G401 (cell line): ENCODE measurements at places on chromosomes 7 and 10. TPM values are rescaled to one million over a fixed set of nuclear protein-coding genes. Genes with fewer than 3 reads are reported as not detected.

CPSF4 gene
- 57.0 and 59.3 TPM in 2 replicates for total RNA-seq

DGKI gene
- total RNA-seq = 0.06 TPM in 1 of 2 replicates, not detected in the other

NODAL gene
- 2.8 TPM in 1 of 2 replicates, not detected in the other for total RNA-seq

OGDHL gene
- total RNA-seq = 7.6 and 12.8 TPM in 2 replicates

SSC4D gene
- total RNA-seq = 8.1 and 8.5 TPM in 2 replicates

SPOCK2 gene
- total RNA-seq = 0.12 and 0.17 TPM in 2 replicates

A1CF gene
- 4.7 and 4.9 TPM in 2 replicates for total RNA-seq

PNLIPRP2 gene
- not detected in 2 replicates for total RNA-seq

DNA sequence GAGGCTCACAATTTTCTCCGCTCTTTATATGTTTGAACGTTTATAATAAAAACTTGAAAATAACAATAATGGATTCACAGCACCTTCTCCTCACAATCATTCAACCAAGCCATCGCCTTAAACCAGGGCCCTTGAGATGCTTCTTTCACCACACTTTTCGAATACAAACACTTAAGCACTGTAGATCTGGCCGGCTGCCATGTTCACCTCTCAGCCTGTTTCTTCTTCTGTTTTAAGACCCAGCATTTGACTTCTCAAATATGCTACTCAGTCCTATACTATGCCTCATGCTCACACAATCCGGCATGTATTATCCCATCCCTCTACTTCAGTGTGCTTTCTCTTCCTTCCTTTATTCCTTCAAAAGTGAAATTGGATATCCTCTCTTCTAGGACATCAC lies 280.6 kb downstream of the TFEC start:
- no peak for DNase-seq

DNA sequence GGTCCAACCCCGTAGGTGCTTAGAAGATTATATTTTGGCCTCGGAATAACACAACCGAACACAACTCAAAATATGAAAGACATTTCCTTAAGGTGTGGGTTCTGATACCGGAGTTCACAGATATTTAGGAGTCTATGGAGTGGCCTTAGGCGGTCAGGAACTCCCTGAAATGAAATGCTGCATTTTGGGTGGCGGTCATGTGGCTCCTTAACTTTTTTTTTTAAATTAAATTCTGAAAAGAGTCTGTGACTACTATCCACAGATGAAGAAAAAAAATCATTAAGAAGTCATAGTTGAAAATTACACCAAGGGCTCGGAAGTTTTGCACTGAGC lies 290.9 kb upstream of the NFE2L3 start:
- DNase-seq = no peak

DNA sequence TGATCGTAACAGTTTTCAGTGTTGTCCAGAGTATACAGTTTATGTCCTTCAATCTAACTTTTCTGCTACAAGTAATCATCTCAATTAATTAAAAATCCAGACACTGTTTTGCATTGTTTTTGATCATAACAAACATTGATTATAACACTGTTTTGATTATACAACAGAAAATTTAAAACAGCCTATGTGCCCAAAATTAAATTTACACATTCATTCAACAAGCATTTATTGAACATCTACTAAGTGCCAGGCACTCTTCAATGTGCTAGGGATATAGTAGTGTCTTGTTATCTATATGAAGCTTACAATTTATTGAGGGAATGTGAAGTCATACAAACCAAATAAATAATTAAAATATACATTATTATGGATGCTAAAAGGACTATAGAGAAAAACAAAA lies 10.6 kb downstream of the ELAPOR2 start:
- no peak for DNase-seq

- no peak for DNase-seq
These were observed 16.8 kb upstream of the SH2D4B start for GRCh38 chr10:80520661-80521470.

DNA sequence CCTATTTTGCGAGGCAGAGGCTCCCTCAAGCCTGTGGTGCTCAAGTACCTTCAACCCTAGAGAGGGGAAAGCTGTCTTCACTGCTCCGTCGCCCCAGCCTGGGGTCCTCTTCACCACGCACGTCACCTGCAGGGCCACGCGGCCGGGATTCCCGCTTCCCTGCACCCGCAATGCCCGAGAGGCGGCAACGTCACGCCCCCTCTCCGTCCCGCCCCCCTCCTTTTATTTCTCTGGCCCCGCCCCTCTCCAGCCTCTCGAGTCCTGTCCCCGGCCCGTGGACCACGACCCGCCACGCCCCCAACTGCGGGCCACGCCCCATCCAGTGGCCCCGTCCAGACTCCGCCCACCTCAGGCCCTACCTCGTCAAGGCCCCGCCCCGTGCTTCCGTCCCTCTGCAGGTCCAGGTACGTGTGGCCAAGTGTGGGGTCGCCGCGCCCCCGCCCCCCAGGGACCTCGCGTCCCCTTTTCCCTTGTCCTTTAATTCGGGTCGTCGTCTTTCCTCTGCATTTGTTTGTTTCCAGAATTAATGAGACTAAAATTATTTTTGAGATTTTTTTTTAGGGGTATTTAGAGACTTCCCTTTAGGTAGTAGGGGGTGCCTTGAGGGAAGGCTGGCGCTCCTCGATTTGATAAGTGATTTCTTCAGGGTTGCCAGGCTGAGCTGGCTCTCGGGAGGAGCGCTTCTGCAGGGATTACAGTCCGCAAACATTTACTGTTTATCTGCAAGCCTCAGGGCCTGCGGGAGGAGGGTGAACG lies 69.8 kb upstream of the BAIAP2L1 start:
- no peak for DNase-seq

GRCh38 chr10:98642281-98642680 lies 195.5 kb upstream of the HPS1 start:
- DNase-seq = no peak

DNA sequence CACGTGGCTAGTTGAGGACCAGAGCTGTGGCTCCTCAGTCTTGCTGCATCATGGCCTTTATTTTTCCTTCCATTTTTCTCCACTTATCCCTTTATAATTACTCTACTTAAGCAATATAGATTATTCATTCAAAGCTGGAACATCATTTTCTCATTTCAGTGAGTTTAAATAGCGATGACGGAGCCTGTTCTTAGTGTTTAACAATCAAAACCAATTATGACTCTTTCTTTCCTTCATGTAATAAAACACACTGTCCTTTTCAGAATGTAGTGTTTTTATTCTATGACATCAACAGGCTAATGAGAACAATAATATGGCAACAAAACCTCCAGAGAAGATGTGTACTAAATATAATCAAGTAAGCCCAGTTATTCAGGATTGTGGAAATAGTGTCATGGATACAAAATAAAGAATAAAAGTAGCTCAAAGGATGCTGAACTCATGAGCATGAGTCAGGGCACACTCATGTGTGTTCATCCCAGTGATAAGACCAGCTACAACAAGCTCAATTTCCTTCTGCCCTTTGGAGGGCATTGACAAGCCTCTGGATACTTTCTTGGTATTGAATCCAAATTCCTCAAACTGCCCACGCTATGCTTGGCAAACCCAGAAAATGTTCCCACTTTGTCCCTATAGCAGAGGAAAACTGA lies 188.4 kb downstream of the CYP26A1 start:
- no peak for DNase-seq

GRCh38 chr10:30207485-30208052 lies 141.5 kb downstream of the MTPAP start:
- DNase-seq = no peak

DNA sequence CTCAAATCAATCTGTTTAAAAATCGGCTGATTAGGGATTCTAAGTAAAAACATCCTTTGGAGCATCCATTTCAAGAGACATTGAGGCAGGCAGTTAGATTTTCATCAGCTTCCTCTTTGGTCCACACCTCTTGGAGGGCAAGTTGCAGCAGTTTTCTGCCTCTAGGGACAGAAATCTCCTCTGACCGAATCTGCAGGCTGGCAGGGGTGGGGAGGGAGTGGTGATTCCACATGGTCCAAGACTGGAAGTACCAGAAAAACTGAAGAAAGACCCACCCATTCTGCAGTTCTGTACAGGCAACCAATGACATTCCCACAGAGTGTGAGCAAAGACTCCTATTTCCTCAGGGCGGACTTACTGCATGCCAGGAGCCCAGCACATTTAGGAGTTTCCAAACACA lies 29.0 kb downstream of the FGFBP3 start:
- DNase-seq = peak; percentile 59

DNA sequence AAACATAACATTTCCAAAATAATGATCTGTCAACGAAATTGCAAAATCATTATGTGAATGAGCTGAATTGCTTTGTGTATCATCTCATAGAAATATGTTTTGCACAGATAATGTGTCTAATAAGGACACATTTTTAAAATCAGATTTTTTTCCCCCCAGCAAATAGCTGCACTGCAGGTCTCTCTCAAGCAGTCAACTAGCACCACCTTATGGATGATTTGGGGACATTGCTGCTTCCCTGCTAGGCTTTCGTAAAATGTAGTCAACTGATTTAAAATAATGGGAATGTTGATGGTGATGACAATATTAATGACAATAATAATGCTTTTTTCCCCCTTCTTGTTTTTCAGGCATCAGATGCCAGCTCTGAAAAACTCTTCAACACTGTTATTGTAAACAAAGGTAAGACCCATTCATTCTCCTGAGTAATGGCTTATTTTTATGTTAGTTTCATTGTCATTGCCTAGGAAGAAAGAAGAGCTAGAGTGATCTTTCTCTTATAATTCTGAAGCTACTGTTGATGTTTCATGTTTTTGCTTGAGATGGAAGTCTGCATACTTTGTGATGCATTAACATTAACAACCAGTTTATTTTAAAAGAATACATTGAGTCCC lies 433.6 kb upstream of the GALNT17 start:
- DNase-seq = peak; percentile 79

DNA sequence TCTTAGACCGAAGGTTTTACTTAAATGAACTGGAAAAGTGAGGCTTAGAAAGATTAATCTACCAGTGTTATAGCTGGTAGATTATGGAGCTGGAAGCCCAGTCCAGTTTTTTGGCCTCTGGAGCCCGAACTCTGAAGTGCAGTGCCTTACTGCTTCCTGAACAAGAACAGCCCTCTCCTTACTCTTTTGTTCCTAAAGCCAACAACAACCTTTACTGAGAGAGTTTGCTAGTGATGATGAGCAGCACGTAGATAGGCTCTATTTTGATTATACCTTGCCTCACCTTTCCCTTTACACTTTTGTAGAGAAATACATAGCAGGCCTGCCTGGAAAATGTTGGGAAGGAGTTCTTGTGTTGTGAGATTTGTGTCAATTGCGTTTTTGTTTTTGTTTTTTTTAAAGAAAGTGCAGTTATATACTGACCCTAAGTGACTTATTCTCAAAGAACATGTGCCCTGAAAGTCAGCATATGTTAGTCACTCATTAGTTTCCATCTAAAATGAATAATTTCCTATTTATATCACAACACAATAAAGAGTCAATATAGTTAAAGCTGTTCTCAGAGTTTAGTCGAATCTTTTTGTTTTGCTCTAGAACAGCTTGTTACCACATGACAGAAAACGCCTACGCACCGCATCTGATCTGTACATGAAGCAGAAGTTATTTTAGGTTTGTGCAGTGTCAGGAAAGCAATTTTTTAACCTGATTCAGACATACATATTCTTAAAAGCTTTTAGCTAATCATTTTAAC lies 33.0 kb downstream of the PLEKHA1 start:
- no peak for DNase-seq

- DNase-seq = no peak
These were observed 42.2 kb upstream of the HSPB1 start for GRCh38 chr7:76260171-76260703.

DNA sequence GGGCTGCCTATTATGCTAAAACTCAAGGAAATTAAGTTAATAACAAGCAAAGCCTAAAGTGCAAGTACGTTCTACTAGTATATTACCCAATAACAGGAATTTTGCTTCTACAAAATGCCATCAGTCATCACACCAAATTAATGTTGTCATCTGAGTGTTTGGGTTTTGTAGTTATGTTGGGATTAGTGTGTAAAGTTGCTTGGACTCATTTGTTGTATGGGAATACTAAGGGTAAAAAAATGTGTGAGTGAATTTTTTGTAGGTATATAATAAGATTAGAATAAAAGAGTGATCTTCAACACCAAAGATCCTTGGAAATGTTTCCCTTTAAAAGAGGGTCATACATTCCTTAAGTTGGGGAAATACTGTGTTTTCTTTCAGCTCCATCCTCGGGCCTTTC lies 38.6 kb downstream of the NRP1 start:
- DNase-seq = no peak

DNA sequence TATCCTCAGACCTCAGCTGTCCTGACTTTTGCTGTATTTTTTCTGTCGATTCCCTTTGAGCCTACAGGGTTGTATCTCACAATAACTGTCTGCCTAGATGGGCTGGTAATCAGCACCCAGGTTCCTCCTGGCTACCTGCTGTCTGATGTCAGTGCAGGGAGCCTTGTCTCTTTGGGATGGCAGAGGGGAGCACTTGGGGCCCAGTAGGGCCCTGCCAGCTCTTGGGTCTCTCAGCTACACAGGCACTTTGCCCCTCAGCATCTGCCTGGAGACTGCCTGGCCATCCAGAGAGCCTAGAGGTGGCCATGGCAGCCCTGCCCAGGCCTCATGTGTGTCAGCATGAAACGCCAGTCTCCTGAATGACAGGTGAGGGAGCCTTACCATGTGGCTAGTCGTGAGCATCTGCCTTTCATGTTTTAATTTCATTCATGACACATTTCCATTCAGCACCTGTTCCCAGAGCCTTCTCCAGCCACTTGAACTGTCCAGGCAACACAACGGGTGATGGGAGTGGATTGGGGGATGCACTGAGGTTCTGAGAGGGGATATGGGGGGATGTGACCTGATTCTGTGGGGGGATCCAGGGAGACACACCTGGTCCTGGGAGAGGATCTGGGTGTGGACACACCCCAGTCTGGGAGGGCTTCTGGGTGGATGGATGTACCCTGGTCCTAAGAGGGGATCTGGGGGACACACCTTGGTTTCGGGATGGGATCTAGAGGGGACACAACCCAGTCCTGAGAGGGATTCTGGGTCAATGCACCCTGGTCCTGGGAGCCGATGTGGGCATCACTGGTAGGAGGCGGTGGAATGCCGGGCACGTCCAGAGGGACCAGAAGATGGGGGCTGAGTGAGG lies 21.9 kb downstream of the ADCY1 start:
- no peak for DNase-seq

- DNase-seq = no peak
These were observed 31.3 kb upstream of the ZNF273 start for GRCh38 chr7:64871761-64872160.

GRCh38 chr7:37212556-37212955 lies 236.1 kb downstream of the ELMO1 start:
- DNase-seq = no peak

DNA sequence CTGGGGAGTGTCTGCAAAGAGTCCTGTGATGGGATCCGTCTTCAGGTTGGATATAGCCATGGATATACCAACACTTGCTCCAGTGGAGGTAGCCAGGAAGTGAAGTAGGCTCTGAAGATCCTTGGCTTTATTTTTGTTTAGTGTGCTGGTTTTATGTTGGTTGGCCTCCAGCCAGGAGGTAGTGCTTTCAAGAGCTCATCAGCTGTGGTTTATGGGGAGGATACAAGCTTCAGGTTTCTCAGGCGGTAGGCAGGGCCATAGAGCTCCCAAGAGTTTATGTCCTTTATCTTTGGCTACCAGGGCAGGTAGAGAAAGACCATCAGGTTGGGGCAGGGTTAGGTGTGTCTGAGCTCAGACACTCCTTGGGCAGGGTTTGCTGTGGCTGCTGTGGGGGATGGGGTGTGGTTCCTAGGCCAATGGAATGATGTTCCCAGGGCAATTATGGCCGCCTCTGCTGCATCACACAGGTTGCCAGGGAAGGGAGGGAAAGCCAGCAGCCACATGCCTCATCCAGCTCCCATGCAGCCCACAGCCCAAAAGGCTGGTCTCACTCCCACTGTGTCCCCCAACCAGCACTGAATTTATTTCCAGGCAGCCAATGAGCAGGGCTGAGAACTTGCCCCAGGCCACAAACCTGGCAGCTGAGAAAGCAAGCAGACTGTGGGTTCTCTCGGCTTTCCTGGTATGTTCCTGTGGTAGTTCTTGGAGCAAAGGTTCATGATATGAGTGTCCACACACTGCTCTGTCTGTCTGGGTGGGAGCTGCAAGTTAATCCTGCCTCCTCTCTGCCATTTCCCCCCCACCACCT lies 67.0 kb upstream of the PRLHR start:
- DNase-seq = no peak
